ENCODE measurements at places on chromosomes 11 and 22. TPM values are rescaled to one million over a fixed set of nuclear protein-coding genes. Genes with fewer than 3 reads are reported as not detected.
A peak's percentile ranks its signal among the peaks of the same experiment; 100 is the strongest.

DNA sequence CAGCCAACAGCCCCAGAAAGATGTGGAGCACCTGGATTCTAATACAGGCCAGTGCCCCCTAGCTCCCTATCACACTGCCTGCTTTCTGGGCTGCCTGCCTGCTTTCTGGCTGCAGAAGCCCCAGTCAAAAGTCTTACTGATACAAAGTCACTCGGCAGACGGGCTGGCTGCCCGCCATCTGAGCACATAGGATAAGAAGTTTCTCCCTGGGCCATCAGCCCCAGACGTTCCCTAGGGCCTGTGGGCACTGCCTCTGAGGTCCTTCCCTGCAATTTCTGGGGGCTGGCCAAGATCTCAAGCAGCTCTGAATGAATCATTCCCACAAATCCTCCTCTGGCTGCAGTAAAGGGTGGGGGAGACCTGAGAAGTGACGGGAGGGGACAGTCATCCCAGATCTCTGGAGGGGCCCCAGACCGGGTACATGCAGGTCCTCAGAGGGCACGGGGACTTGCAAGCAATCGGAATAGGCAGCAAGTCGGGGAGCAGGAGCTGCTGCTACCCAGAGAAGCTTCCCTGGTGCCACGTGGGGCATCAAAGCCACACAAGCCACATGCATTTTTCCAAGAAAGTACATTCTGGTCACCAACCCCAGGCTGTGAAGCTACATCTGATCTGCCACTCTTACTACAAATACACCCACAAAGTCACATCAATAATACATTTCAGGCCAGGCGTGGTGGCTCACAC lies 4.7 kb downstream of the TPST2 start:
- peak; percentile 37 for DNase-seq

- peak; percentile 19 for DNase-seq
Observed at GRCh38 chr11:44110231-44110679, 14.8 kb downstream of the EXT2 start.

DNA sequence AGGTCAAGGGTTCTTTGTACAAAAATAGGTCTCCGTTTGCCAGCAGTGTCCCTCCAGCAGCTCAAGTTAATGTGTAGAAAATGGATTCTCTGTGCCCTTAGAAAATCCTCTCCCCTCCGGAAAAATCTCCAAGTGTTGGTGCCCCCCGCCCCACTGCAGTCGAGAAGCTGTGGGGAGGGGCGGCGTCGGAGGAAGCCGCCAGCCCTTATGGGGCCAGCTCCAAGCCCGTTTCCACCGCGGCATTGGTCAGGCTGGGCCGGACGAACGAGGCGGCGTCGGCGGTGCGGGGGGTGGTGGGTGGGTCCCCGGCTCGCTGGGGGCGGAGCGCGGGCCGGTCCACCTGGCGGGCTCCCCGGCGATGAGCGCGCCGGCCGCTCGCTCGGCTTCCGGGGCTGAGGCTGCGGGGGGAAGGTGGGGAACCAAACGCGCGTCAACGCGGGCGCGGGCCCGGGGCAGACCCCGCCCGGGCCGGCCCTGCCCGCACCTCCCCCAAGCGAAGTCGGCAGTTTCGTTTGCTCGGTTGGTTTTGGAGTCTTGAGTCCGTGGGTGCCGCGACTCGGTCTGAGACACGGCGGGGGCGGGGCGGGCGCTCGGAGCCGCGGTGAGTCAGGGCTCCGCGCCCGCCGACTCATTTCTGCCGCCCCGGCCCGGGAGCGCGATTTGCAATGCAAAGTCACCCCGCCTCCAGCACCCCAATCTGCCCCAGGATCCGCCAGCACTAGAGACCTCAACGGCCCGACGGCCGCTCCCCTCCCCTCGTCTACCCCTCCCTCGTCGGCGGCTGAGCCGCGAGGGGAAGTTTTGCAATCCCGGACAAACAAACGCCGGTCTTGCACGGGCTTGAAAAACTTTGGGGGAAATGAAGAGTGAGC lies 1.4 kb downstream of the ASCL2 start:
- DNase-seq = peak; percentile 26

GRCh38 chr11:69884286-69884685 lies 65.1 kb upstream of the FGF3 start:
- no peak for DNase-seq

Gene ADM2
- polyA plus RNA-seq = 0.03 TPM

DNA sequence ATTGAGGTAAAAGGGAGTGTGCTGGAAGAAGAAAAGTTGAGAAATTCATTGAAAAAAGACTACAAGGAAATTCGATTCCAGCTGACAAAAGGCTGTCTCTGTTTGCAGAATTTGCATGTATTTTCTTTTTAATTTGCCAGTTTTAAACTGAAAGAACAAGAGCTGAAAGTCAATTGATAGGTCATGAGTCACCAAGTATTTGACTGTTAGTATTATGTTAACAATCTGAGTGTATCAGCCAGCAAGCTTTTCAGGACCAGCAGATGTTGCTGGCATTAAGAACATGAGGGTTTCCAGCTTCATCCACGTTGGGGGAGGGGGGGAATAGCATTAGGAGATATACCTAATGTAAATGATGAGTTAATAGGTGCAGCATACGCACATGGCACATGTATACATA lies 726.7 kb downstream of the METTL15 start:
- DNase-seq = no peak

Gene MIAT
- 0.97 TPM for polyA plus RNA-seq

Gene LMNTD2
- not detected for polyA plus RNA-seq

GRCh38 chr11:74507582-74507981 lies 14.1 kb upstream of the LIPT2 start:
- no peak for DNase-seq

DNA sequence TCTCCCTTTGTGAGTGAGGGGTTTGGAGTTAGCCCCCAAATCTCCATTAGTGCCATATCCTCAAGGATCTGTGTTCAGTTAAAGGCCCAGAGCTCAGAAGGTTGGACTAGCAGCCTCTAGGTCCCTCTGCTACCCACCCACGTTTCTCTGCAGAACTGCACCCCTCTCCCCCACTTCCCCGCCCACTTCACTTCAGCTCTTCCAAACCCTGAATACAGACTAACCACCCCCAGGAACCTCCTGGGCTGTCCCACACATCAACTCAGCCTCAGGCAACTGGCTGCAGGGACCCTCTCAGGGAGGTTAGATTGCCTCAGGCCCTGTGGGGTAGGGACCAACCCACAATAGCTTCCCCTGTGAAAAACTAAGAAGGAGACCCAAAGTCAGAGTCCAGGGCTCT lies 840 bp downstream of the VPREB3 start:
- no peak for DNase-seq

Gene SAA2
- 0.10 TPM for polyA plus RNA-seq

- DNase-seq = no peak
Observed at GRCh38 chr22:27138471-27138870, 481.1 kb downstream of the MIAT start.

DNA sequence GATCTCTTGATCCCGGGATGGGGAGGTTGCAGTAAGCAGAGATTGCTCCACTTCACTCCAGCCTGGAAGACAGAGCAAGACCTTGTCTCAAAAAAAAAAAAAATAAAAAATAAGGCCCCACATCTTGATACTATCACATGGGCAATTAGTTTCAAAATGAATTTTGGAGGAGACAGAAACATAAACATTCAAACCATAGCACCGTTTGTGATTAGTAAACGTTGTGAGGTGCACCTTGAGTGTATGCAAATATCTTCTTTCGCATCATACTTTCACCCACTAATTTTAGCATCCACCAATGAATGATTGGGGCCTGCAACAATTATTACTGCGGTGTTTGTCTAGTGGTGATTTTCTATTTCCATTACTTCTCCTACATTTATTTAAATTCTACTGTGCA lies 11.0 kb upstream of the SPDYC start:
- DNase-seq = no peak

- no peak for DNase-seq
Observed at GRCh38 chr11:119188887-119189286, 3.6 kb downstream of the NHERF4 start.

Gene ARVCF
- 17.4 TPM for polyA plus RNA-seq

GRCh38 chr11:126578021-126578420 lies 222.5 kb downstream of the ST3GAL4 start:
- DNase-seq = no peak

DNA sequence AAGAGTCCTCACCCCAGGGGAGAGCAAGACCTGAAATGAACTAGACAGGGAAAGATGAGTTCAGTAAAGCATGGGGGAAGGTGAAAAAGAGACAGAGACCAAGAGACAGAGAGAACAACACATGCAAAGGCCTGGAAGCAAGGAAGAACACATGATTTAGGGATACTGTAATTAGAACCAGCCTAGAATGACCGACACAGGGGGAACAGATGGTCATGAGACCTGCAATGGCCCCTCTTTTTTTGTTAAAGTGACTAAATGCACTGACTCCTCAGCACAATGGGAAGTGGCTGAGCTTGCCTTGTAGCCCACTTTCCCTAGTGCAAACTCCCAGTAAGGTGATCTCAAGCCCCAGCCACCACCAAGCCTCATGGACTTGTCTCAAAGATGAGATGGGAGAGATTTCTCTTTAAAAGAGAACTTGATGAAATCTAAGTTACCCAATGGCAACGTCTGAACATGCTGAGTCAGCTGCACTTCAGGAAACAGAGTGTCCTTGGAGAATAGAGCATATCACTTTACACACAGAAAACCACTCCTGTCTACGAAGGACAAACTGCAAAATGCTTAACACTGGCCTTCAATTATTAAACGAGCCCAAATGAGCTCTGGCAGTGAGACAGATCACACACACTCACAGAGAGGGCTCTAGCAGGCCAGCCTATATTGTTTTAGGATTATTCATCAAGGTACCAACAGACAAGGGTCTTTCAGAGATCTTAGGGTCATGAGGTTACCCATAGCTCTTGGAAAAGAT lies 91.0 kb downstream of the SERGEF start:
- DNase-seq = no peak
